ENCODE measurements at places on chromosomes 7 and 10.

- DNase-seq = no peak
These were observed 438.3 kb downstream of the DNAJB6 start for GRCh38 chr7:157775021-157775559.

- DNase-seq = no peak
These were observed 13.8 kb upstream of the CYP3A5 start for GRCh38 chr7:99693427-99694200.

GRCh38 chr7:32227746-32228145 is 157.5 kb upstream of the PDE1C start:
- DNase-seq = no peak

DNA sequence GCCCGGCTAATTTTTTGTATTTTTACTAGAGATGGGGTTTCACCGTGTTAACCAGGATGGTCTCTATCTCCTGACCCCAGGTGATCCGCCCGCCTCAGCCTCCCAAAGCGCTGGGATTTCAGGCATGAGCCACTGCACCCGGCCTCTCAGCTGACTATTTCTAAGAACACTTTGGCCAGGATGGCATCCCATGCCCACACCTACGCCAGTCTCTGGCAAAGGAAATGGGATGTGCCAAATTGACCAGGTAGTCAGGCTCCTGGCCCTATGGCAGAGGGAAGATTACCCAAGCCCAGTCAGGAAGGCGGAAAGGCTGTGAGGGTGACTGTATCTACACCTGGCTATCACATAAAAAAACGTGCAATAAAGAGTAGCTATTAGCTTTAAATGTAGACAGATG is 94.1 kb upstream of the DUSP5 start:
- DNase-seq = no peak

GRCh38 chr7:158083526-158084310 is 503.9 kb downstream of the PTPRN2 start:
- DNase-seq = no peak

- no peak for DNase-seq
These were observed 211.6 kb upstream of the SP8 start for GRCh38 chr7:20998309-20998708.

Data from DND-41 (cell line).